ENCODE measurements at places on chromosomes 5 and 9. TPM values are rescaled to one million over a fixed set of nuclear protein-coding genes. Genes with fewer than 3 reads are reported as not detected.

The UCK1 gene
- 7.3 TPM for total RNA-seq

The PLPP7 gene
- total RNA-seq = 4.1 TPM

The IL31RA gene
- total RNA-seq = 0.26 TPM

The STPG3 gene
- not detected for total RNA-seq

The BNC2 gene
- 69.5 TPM for total RNA-seq

The SLC27A4 gene
- 8.1 TPM for total RNA-seq

The EIF4E1B gene
- not detected for total RNA-seq

The FBP2 gene
- total RNA-seq = 2.2 TPM

The STC2 gene
- 3.4 TPM for total RNA-seq

The FAM151B gene
- total RNA-seq = 17.7 TPM

The PRDM9 gene
- total RNA-seq = not detected

The CLIC3 gene
- total RNA-seq = 3.6 TPM

The ADAMTS16 gene
- total RNA-seq = 13.5 TPM

The MYOZ3 gene
- 3.2 TPM for total RNA-seq

The GPR150 gene
- not detected for total RNA-seq

The SLC6A18 gene
- not detected for total RNA-seq

The TRIM36 gene
- 1.8 TPM for total RNA-seq

The PCSK1 gene
- total RNA-seq = 0.37 TPM

The PKD2L2 gene
- total RNA-seq = 0.21 TPM

The OTULIN gene
- total RNA-seq = 31.8 TPM

The SPINK7 gene
- not detected for total RNA-seq

The SLC6A3 gene
- total RNA-seq = not detected

The ZNF354C gene
- total RNA-seq = 28.9 TPM

The TOR1A gene
- 20.5 TPM for total RNA-seq

The GALNT12 gene
- total RNA-seq = 13.0 TPM

The ZNF483 gene
- total RNA-seq = 19.0 TPM

The FBLL1 gene
- 2.4 TPM for total RNA-seq

The PDZD2 gene
- total RNA-seq = 8.1 TPM

The NTRK2 gene
- total RNA-seq = 56.7 TPM

The IL13 gene
- total RNA-seq = not detected

The KYAT1 gene
- 5.4 TPM for total RNA-seq

The IL5 gene
- total RNA-seq = not detected

The SLC45A2 gene
- not detected for total RNA-seq

The CDHR2 gene
- total RNA-seq = not detected

The QRFP gene
- total RNA-seq = not detected

The CDH9 gene
- 0.53 TPM for total RNA-seq

The SPINK13 gene
- total RNA-seq = not detected

The PLPPR1 gene
- total RNA-seq = 0.95 TPM

The PCDHGA7 gene
- total RNA-seq = 6.9 TPM
